ENCODE measurements at places on chromosomes 5 and 9. TPM values are rescaled to one million over a fixed set of nuclear protein-coding genes. Genes with fewer than 3 reads are reported as not detected.

- no peak for DNase-seq
These were observed 74.0 kb downstream of the PCSK5 start for GRCh38 chr9:75964427-75964826.

DNA sequence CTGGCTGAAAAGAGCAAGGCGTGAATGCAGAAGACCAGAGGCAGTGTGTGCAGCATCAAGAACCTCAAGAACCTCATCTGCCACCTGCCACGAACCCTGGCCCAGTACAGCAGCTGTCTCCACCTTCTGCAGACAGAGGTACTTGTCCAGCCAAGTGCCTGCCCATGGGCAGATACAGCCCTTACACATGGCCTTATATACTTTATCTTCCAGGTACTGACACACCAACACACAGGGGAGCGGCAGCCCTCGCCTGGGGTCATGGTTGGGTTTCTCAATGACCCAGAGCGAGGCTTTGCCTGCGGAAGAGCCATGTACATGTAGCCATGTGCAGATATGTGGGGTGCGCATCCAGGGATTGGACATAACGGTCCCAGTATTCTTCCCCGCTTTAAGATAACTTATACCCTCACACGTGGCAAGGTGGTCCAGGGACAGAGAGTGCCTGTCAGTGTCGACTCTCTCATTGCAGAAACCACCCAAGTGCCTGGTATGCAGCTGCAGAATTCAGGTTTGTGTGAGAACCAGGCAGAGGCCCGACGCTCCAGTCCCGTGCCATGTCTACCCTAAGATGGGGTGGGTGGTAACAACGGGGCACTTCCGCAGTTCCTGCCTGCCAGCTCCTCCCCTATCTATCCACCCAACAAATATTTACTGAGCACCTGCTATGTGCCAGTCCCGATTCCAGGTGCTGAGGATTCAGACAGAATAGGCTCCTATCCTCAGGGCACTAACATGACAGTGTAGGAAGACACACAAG, 206.9 kb downstream of the FSTL4 start:
- DNase-seq, result no peak

- DNase-seq, result no peak
These were observed 202.5 kb upstream of the GAS1 start for GRCh38 chr9:87149799-87150198.

DNA sequence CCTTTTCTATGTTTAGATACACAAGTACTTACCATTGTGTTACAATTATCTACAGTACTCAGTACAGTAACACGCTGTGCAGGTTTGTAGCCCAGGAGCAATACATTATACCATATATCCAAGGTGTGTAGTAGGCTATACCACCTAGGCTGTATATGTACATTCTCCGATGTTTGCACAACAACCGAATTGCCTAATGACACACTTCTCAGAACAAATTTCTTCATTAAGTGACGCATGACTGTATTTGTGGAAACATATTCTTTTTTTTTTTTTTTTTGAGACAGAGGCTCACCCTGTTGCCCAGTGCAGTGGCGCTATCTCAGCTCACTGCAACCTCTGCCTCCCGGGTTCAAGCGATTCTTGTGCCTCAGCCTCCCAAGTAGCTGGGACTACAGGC, 4.0 kb upstream of the RAD23B start:
- no peak for DNase-seq

DNA sequence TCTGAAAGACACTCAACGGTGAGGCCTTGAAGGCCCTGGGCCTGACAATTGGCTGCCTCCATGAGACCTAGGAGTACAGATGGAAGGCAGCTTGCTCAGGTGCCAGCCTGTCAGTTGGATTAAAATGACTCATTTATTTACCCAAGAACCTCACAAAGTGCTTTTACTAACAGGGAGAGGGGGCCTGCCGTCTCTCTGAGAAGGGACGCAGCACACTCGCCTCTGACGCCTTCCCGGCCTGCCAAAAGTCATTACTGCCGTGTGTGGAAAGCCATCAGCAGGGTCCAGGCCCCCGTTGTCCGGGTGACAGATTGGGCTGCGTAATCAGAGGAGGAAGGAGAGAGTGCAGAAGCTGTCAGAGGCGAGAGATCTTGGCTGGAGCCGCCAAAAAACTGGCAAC, 32.4 kb downstream of the DDX31 start:
- no peak for DNase-seq

- no peak for DNase-seq
These were observed 5.1 kb downstream of the TMEM245 start for GRCh38 chr9:109114670-109115069.

GRCh38 chr5:173056783-173057061, 570 bp downstream of the CREBRF start:
- no peak for DNase-seq

- no peak for DNase-seq
These were observed 39.8 kb downstream of the RAPGEF1 start for GRCh38 chr9:131700076-131700475.

GRCh38 chr5:3509290-3509689, 86.3 kb upstream of the IRX1 start:
- no peak for DNase-seq

DNA sequence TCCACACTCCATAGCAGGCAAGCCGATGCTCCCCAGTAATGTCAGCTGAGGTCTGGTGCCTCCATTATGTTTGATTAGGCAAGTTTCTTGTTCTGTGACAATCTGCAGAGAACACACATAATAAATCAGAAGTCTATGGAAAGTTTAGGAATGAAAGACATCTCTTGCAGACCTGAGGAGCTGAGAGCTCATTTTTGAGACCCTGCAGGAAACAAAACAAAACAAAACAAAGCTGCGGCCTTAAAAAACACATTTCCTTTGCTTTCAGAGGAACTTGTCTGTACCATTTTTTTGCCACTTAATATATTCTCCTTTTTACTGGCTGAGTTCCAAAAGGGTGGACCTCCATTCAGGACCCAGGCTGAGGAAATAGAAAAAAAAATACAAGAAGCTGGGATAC, 481.2 kb upstream of the DMAC1 start:
- no peak for DNase-seq

GRCh38 chr5:15741591-15741990, 241.6 kb downstream of the FBXL7 start:
- no peak for DNase-seq

- no peak for DNase-seq
These were observed 1026.0 kb upstream of the ARRDC3 start for GRCh38 chr5:92409134-92409533.

- no peak for DNase-seq
These were observed 60.3 kb downstream of the GCNT1 start for GRCh38 chr9:76519075-76519835.

DNA sequence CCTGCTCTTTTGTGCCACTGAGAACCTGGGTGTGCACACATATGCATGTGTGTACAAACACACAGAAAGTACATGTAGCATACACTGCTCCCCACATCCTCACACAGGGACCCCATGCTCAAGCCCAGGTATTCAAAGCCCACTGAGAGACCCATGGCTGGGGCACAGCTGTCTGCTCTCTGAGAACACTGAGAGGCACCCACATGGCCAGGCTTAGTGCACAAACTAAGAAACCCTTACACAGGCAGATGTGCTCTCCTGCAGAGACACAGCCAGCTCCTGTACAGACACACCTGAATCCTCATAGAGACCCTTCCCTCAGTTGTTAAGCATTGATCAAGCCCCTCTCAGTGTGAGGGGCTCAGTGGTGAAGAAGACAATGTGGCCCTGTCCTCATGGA, 92.5 kb downstream of the CACNA1B start:
- DNase-seq, result no peak

- DNase-seq, result no peak
These were observed 137.4 kb downstream of the PLK2 start for GRCh38 chr5:58322453-58322852.

DNA sequence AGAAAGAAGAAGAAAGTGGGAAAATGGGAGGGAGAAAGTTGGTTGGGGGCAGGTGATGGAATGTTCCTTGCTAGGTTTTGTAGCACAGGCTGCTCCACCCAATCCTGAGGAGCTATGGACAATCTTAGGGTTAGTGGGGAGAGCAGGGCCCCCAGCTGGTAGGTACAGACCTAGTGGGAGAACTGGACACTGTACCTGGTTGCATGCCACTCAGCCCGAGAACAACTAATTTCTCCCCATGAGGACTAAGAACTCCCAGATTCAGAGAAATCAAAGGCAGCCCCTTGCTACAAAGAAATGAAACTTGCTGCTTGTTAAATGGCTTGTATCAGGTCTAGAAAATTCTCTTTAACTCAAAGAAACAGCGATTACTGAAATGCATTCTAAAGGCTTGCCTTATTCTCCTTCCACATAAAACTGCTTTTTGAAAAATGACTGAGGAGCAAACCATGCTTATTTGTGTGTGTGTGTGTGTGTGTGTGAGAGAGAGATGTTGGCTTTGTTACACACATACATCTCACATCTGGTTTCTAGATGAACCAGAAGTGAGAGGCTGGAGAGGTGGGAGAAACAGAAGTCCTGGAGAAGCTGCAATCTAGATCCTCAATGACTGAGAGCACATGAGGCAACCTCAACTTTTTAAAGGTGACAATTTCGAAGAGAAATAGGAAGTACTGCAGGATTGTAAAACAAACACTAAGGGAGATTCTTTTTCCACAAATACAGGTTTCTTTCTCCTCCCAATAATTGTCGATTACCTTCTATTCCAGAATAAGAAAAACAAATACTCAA, 28.9 kb downstream of the FYB1 start:
- DNase-seq, result no peak

DNA sequence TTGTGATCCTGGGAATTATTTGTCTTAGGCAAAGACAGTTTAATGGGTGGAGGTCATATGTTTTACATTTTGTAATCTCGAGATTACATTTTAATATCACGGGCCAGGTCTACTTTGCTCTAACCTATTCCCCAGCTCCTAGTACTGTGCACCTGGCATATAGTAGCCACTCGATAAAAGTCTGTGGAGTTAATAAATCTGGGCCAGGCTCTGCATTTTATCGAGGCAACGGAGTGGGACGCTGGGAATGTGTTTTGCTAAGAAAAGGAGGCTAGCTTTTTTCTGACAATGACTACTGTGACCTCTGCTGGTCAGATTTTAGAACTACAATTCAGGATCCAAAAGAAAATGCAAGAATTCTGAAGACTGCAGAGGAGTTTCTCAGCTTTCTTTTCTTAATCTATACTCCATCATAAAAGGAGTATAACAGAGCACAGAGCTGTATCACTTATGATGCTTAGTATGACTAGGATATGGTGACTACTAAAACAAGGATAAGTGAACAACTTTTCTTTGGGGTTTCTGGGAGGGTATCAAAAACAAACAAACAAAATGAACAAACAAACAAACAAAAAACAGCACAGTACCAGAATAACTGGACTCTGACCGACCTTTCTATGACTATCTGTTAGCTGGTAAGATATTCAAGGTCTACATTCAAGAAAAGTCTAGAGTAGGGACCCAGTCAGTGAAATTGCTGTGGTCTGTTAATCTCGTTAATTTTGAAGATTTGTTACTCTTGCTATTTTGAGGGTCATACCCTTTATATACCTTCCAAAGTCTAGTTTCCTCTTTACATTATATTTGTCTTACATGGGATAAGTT, 46.1 kb upstream of the CER1 start:
- DNase-seq, result peak; percentile 47

GRCh38 chr9:72444435-72444834, 77.0 kb upstream of the TMC1 start:
- no peak for DNase-seq

- no peak for DNase-seq
These were observed 246.6 kb downstream of the SLCO4C1 start for GRCh38 chr5:102049517-102049916.

Gene ANGPTL2
- polyA plus RNA-seq, result 9.7 TPM

Gene GABRP
- polyA plus RNA-seq, result 2.3 TPM

Gene SPINK9
- polyA plus RNA-seq, result 0.36 TPM

Gene AMBP
- polyA plus RNA-seq, result 1.4 TPM

Gene CTXN3
- not detected for polyA plus RNA-seq

Gene DPH7
- polyA plus RNA-seq, result 64.2 TPM

Gene WNT8A
- 0.26 TPM for polyA plus RNA-seq

Gene FBXL17
- 33.6 TPM for polyA plus RNA-seq

Gene RNF183
- polyA plus RNA-seq, result 6.0 TPM

Gene ADAM19
- 8.4 TPM for polyA plus RNA-seq

Gene AGXT2
- polyA plus RNA-seq, result 74.1 TPM

Gene CKMT2
- 4.9 TPM for polyA plus RNA-seq

Gene ADAMTSL1
- 18.2 TPM for polyA plus RNA-seq

Data from renal cortex interstitium (tissue), 15 donors.